Activated CD4-positive, alpha-beta T cell treated with anti-CD3 and anti-CD28 coated beads, Interleukin-2, amount 10 ng/mL, durations not matched to agents 7 days and 5 days (primary cell): ENCODE measurements at places on chromosomes 5 and 9.

GRCh38 chr5:168552146-168552545 is 23.0 kb downstream of the FBLL1 start:
- H3K27me3 ChIP-seq, result no peaks in the 10 kb centered on the region
- no peak for DNase-seq
- peaks cover 56% of the 10 kb centered on the region for H3K36me3 ChIP-seq
- no peak overlapping the region for H3K4me3 ChIP-seq
- H3K4me1 ChIP-seq, result no peaks in the 10 kb centered on the region

DNA sequence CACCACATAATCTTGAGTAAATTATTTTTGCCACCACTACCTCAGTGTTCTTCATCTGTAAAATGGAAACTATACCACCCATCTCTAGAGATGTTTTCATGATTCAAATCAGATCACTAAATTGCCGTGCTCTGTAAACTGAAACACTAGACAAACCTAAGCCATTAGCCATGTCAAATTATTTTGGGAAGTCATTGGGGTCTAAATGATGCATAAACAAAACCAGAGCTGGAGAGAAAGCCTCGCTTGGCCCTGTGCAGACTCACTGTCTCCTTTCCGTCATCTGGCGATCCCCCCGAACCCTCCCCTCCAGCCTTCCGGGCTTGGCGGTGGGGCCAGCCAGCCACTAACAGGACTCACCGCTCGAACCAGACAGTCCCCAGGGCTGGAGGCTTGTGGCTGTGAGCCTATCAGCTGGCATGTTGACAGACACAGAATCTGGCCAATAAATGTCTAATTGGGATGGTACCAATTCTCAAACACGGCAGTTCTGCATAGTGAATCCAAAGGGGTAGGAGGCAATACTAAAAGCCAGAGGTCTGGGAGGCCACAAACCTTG is 256.5 kb downstream of the SEC61B start:
- H3K36me3 ChIP-seq, result no peaks in the 10 kb centered on the region
- H3K27me3 ChIP-seq, result peaks cover 17% of the 10 kb centered on the region
- no peak overlapping the region for H3K4me3 ChIP-seq
- H3K27ac ChIP-seq, result no peak overlapping the region
- DNase-seq, result no peak

- no peak overlapping the region for H3K27ac ChIP-seq
- H3K27me3 ChIP-seq, result no peaks in the 10 kb centered on the region
- H3K4me1 ChIP-seq, result no peaks in the 10 kb centered on the region
- no peaks in the 10 kb centered on the region for H3K36me3 ChIP-seq
- no peak overlapping the region for H3K4me3 ChIP-seq
These were observed 231.3 kb downstream of the SEMA5A start for GRCh38 chr5:9314558-9314957.

DNA sequence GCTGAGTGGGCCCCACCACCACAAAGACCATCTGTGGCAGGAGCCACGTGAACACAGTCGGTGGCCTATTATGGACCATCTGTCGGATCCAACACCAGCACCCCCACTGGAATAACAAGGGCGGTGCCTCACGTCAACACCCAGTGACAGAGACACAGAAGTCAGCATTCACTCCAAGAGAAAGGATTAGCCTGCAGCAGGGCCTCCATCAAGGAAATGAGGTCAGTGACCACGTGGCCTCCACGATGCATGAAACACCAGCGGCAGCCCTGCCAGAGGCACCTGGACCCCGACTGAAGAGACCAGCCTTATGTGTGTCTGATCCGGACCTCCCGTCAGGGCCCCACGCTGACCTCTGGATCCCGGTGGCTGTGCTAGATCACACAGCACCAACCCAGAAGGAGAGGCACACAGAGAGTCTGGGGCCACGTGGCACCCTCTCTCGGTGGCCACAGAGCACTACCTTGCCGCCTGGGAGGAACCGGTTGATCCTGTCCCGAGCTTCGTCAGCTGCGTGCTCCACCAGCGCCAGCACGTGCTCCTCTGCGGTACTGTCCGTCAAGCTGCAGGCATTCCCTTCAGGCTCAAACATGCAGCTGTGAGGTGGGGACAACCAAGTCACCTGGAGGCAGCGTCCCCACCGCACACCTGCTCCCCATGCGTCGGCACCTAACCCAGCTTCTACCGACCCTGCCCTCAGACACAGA is 9.0 kb downstream of the BRD9 start:
- peak overlapping the region; percentile 83 for H3K27ac ChIP-seq
- H3K27me3 ChIP-seq, result no peaks in the 10 kb centered on the region

GRCh38 chr5:156328766-156329165 is 1.8 kb downstream of the SGCD start:
- peaks cover 13% of the 10 kb centered on the region for H3K27me3 ChIP-seq
- no peak overlapping the region for H3K4me3 ChIP-seq
- H3K27ac ChIP-seq, result no peak overlapping the region
- H3K4me1 ChIP-seq, result no peaks in the 10 kb centered on the region
- DNase-seq, result no peak

DNA sequence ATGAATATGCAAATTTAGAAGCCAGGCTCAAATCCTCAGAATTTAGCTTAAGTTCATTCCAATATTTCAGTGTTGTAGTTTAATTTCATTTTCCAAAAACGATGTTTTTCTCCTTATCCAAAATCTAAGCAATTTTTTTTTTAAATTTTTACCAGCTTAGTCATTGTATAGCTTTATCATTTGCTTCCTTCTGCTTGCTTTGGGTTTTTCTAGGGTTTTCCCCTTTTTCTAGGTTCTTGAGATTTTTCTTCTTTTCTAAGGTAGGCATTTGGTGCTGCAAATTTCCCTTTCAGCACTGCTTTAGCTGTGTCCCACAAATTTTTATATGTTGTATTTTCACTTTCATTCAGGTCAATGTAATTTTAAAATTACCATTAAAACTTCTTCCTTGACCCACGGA is 34.4 kb upstream of the CCDC112 start:
- H3K4me1 ChIP-seq, result peaks cover 7% of the 10 kb centered on the region
- H3K4me3 ChIP-seq, result no peak overlapping the region
- H3K36me3 ChIP-seq, result no peaks in the 10 kb centered on the region
- no peak for DNase-seq
- H3K27me3 ChIP-seq, result peaks cover 17% of the 10 kb centered on the region

DNA sequence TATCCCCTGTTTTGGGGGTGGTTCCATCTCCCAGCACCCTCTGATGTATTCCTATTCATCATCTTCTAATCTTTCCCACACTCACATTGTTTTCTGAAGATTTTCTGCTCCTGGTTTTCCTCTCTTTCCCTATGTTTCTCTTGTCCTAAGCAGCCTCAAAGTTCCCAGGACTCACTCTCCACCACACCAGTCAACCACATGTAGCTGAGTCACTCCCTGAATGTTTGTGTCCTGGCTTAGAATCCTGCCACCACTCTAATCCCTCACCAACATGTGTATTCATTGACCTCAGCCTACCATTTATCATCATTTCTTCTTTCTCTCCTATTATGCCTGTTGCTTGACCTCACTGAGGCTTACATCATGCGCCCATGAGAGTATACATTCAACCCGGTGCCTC is 282.4 kb upstream of the ADAMTS16 start:
- no peaks in the 10 kb centered on the region for H3K4me1 ChIP-seq
- H3K27ac ChIP-seq, result no peak overlapping the region
- H3K4me3 ChIP-seq, result no peak overlapping the region
- H3K27me3 ChIP-seq, result no peaks in the 10 kb centered on the region
- no peaks in the 10 kb centered on the region for H3K36me3 ChIP-seq

- no peak overlapping the region for H3K27ac ChIP-seq
- no peaks in the 10 kb centered on the region for H3K36me3 ChIP-seq
- H3K27me3 ChIP-seq, result no peaks in the 10 kb centered on the region
- no peak for DNase-seq
These were observed 24.4 kb upstream of the MROH2B start for GRCh38 chr5:41095324-41096101.

DNA sequence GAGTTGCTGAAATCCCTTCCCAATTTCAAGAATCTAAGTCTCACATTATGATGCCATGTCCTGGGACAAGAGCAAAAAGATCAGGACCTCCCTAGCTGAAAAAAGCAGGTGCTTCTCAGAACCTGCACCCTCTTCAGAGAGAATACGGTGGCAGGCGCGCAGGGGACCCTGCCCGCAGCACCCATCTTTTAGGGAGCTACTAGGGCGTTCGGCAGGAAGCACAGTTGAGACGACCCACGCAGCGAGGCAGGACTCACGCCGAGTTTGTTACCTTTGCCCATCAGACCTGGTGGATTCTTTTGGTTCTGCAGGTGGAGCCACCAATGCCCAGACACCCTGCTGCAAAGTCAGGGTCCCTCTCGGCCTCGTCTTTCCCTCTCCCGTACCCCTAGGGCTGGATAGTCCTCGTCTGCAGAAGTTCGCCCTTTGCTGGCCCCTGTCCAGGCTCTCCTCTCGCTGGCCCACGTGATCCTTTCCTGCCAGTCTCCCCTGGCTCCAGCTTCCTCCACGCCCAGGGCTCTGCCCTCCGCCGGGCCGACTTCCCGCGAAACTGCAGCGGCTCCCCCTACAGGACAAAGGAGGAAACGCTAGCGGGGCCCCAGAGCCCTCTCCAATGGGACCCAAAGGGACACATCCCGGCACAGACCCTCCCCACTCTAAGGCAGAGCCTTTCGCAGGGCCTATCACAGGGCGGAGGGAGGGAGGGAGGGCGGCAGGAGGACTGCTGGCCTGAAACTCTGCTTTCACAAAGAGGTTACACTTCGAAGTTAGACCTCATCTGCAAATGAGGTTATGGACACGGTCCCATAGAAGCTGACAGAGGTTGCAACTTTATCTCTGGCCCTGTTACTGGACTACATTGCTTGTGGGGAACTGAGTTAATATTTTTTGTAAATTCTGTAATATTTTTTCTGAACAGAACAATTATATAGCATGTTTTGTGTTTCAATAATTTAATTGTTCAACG is 28.8 kb downstream of the TMEM174 start:
- peaks cover 52% of the 10 kb centered on the region for H3K27me3 ChIP-seq
- DNase-seq, result peak; percentile 60
- H3K36me3 ChIP-seq, result no peaks in the 10 kb centered on the region

DNA sequence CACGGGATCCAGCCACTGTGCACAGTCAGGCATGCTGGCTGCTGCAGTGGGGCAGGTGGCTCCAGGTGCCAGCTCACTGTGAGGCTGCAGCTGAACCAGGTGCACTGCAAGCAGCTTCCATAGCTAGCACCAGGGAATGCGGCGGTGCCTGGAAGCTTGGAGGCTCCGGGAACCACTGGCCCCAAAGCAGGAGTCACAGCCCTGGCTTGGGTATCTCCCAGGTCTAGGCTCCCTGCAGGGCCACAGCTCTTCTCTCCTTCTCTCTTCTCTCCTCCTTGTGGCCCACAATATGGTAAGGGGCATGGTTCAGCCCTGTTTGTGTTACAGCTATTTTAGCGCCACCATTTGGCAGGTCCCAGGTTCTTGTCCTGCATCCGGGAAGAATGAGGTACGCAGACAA is 6.7 kb upstream of the MTMR12 start:
- DNase-seq, result no peak
- peaks cover under 1% of the 10 kb centered on the region for H3K4me1 ChIP-seq
- H3K27me3 ChIP-seq, result no peaks in the 10 kb centered on the region

DNA sequence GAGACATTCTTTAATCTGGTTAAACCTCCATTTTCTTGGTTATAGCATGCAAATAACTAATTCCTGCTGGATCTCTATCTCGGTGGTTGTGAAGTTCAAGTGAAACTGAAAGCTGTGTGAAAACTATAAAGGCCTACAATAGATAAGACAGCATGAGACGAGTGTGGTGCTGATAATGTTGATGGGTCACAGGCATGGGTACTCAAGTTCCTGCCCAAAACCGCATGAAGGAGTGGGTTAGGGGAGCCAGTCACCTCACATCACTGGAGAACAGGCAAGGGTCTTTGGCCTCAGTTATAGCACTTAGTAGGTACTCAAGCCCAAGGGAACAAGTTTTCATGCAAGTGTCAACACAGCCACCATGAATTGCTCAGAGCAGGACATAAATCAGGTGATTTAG is 16.7 kb downstream of the HMHB1 start:
- peak; percentile 37 for DNase-seq
- peak overlapping the region; percentile 74 for H3K27ac ChIP-seq
- no peaks in the 10 kb centered on the region for H3K36me3 ChIP-seq

DNA sequence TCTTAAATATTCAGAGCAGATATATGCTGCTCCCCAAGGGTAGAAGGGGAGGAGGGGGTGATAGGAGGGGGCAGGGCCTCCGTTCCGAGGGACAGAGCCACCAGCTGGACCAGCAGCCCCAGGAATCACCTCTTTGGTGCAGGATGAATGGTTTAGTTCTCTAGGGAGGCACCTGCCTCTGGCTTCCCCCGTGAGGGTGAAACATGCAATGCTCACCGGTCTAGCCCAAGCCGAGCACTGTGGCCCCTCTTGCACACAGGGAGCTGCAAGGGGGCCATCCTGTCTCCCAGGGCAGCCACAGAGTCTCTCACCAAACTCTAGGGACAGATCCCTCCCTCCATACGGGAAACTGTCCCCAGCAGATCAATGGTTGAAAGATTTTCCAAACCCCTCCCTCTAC is 163.7 kb downstream of the DAB2IP start:
- no peak for DNase-seq
- H3K36me3 ChIP-seq, result no peaks in the 10 kb centered on the region
- H3K27me3 ChIP-seq, result no peaks in the 10 kb centered on the region
- no peaks in the 10 kb centered on the region for H3K4me1 ChIP-seq

DNA sequence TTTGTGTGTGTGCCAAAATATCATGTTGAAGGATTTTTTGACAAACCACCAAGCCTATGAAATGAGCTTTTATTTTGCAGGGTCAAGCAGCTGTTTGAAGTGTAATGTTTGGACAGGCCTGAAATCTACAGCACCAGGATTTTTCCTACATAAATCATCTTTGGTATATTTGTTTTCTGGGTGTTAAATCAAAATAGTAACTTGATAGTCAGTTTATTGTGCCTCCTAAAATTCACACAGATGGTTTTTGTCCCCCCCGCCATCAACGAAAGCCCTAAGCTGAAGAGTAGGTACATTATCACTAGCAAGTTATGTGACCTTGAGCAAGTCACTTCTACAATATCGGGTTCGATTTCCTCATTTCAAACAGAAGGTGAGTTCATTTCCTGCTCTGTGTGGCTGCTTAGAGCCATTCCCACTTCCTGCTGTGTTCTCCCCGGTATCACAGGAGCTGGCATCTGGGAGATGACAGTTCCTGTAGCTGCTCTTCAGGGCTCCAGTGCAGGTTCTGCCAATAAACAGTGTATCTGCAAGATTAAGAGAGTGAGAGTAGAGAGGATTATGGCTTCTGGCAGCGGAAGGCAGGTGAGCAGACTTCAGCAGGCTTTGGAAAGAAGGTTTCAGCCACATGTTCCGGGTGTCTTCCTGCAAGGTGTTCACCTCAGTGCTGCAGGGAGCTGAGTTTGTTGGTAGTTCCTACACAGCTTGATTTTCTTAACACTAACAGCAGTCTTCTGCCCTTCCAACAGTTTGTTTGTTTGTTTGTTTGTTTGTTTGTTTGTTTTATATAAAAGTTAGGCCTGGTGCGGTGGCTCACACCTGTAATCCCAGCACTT is 48.4 kb upstream of the GNE start:
- DNase-seq, result no peak
- no peaks in the 10 kb centered on the region for H3K27me3 ChIP-seq

DNA sequence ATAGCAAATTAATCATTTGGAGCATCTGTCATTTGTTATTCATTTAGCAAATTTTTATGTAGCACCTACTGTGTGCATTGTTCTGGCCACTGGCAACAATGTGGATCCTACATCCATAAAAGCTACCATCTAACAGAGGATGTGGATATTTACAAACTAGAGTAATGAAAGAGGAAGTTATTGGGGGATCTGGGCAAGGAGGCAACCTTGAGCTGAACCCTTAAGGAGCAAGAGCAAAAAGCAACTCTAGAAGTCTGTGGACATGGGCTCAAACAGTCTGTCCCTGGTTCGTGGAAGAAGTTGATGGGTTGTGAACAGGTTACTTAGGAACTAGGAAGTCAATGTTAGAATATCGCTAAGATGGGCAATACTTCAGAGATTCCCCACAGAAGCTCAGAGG is 259.9 kb downstream of the SYK start:
- no peak overlapping the region for H3K27ac ChIP-seq
- no peak overlapping the region for H3K4me3 ChIP-seq
- peaks cover 3% of the 10 kb centered on the region for H3K36me3 ChIP-seq
